Activated naive CD4-positive, alpha-beta T cell treated with Interleukin-2 at 50 U/mL for 16 hours (primary cell): ENCODE measurements at places on chromosomes 2 and 18.
A peak's percentile ranks its signal among the peaks of the same experiment; 100 is the strongest.

DNA sequence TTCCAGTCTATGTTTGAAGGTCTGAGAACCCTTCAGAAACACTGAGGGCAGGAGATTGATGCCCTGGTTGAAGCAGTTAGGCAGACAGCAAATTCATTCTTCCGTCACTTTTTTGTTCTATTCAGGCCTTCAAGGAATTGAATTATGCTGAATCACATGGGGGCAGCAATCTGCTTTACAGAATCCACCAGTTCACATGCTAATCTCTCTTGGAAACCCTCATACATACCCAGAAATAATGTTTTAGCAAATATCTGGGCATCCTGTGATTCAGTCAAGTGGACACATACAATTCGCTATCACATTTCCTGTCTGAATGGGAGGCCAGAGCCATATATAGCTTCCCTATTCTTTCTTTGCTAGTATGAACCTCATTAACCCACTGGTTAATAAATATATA is 301.4 kb upstream of the CNTNAP5 start:
- DNase-seq = no peak

- no peak for DNase-seq
Measured at GRCh38 chr2:235618039-235618438, 124.2 kb downstream of the AGAP1 start.

DNA sequence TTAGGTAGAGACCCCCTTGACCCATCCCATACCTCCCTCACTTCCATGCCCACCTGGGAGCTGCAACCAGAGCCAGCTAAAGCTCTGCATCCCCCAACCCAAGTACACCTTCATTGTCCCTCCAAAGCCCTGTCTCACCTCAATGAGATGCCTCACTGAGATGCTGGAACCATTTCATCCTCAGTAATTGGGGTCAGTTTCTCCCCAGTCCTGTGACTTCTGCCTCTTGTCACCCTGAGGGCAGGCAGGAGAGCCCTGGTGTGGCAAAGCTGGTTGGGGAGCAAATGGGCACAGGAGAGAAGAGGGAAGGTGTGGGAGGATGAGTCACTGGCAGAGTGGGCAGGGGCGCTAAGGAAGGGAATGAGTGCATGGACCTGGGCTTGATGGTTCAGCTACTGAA is 27.9 kb upstream of the NT5DC4 start:
- DNase-seq = peak; percentile 62

DNA sequence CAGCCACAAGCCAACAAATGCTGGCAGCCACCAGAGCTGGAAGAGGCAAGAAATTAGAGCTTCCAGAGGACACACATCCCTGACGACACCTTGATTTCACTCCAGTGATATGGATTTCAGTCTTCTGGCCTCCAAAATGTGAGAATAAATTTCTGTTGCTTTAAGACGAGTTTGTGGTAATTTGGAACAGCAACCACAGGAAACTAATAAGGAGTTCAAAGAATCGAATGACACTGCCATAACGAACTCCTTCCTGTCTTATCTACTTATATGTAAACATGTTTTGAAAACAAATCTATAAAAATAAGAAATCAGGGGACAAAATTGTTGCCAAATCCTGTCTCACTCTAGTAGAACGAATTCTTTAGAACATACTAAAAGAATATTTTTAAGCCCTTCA is 75.8 kb downstream of the GRB14 start:
- DNase-seq = no peak

DNA sequence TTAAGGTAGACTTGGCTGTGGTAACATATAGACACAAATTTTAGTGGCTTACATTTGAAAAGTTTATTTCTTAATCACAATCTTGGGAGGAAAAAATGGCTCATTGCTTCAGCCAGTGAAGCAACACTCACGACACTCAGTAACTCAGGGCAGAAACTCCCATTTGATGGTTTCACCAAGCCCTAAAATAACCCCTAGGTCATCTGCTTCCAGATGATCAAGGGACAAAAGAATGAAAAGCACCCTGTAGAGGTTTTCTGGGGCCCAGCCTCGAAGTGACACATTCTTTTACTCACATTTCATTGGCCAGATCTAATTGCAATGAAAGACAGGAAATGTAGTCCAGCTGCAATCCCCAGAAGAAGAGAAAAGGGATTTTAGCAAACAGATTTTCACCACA is 275.9 kb downstream of the TMX3 start:
- DNase-seq = no peak

DNA sequence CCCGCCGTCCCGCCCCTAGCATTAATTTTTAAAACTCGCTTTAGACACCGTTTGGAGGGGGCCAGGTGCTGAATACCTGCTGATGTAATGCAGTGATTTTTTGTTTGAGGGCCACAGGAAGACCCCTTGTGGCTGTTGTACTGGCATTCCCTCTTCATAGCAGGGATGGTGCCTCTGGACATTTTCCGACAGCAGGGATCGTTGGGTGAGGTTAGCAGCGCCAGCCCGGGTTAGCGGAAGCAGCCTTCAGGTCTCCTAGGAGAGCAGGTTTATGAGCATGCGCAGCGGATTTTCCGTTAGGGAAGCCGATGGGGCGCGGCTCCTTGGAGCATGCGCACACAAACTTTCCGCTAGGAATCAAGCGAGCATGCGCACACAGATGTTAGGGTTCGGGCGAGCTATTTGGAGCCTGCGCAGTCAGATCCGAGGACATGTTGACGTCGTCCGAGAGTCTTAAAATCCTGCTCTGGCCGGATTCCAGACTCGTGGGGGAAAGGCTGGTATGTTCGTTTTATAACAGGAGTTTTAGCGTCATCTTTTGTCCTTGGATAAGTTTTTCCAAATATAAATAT is 17.2 kb upstream of the C2orf74 start:
- DNase-seq = peak; percentile 92
